RKO (cell line): ENCODE measurements at places on chromosomes 4 and X.

GRCh38 chr4:66736606-66737005 is 808.7 kb downstream of the CENPC start:
- DNase-seq = no peak

- no peak for DNase-seq
Measured at GRCh38 chrX:15465347-15465746, 27.8 kb downstream of the PIR start.

DNA sequence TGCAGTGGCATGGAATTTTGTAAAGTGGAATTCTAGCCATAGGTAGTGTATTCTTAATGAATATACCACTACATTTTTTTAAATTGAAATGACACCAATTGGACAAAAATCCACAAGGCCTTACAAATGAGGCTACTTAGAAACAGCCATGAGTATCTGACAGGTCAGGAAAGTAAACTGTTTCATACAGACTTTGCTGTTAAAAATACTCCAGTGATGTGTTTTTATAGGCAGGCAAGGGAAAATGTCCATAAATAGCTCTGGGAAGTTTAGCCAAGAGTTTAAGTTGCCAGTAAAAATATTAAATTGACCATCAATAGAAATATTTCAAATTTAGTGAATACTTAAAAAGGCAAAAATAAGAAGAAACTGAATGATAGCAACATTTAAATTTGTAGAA is 41.8 kb upstream of the PDLIM5 start:
- DNase-seq = no peak

GRCh38 chrX:1524874-1525582 is 12.0 kb downstream of the P2RY8 start:
- DNase-seq = no peak

- DNase-seq = peak; percentile 37
Measured at GRCh38 chr4:64417974-64418373, 8.7 kb upstream of the TECRL start.

GRCh38 chr4:98746530-98746929 is 88.1 kb upstream of the TSPAN5 start:
- DNase-seq = peak; percentile 4

DNA sequence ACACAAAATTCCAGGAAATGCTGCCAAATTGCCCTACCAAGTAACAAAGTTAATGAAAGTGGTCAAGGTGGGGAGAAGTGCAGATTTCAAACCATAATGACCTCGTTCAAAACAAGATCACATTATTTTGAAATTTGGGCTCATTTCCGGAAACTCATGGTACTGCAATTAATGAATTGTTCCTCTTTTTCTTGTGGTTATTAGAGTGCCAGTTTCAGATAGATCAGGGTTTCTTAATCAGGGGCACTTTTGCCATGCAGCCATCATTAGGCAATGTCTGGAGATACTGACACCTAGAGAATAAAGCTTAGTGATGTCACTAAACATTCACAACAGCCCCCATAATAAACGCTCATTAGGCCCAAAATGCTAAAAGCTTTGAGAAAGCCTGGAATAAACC is 381.5 kb upstream of the GALNT7 start:
- no peak for DNase-seq

DNA sequence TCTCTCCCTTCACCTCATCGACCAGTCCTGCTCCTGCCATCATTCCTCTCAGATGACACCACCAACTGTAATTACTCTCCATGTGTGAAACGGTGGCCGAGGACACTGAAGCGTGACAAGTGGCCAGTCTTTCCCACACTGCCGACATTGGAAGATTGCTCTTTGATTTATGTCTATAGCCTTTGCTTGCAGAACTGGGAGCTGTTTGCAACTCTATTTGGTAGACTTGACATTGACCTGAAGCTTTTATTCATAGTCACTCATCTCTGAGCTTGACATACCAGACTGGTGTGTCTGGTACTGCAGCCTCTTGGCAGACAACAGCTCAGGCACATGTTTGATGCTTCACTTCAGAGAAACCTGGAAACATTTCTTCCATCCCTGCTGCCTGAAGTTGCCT is 121.8 kb upstream of the GALNT7 start:
- no peak for DNase-seq

DNA sequence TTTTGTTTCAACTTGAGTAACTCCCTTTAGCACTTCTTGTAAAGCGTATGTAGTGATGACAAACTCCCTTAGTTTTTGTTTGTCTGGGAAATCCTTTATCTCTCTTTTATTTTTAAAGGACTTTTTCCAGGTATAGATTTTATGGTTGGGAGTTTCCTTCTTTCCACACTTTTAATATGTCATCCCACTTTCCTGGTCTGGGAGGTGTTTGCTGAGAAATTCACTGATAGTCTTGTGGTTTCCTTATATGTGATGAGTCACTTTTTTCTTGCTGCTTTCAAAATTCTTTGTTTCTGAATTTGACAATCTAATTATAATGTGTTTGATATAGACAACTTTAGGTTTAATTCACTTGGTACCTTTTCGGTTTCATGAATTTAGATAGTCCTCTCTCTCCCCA is 353.9 kb downstream of the GPAT3 start:
- peak; percentile 7 for DNase-seq

DNA sequence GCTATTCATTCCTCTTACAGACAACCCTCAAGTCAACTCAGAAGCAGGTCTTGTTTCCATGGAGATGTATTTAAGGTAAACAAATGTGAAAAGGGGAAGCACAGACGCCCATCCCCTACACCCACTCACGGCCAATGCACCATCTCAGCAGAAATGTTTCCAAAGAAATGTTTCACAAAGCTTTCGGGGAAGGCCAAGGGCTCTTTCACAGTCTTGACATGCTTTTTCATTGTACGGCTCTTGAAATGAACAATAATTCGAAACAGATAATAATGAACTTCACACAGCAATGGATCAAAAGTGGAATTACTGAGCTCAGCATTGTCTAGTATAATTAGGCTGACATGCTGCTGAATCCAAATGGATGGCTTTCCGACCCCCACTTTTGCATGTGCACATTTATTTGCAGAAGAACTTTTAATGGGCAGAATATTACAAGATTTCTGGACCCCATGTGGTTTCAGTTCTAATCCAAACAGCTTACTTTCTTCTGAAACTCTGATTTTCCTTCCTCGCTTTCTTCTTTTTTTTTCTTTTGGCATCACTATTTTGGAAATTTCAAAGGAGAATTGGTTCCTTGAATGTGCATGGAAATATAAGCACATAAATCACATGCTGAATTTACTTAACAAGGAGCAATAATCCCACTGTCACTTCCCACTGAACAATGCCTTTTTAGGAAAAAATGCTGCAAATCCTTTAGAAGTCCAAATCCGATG is 160.9 kb downstream of the SMIM20 start:
- no peak for DNase-seq

DNA sequence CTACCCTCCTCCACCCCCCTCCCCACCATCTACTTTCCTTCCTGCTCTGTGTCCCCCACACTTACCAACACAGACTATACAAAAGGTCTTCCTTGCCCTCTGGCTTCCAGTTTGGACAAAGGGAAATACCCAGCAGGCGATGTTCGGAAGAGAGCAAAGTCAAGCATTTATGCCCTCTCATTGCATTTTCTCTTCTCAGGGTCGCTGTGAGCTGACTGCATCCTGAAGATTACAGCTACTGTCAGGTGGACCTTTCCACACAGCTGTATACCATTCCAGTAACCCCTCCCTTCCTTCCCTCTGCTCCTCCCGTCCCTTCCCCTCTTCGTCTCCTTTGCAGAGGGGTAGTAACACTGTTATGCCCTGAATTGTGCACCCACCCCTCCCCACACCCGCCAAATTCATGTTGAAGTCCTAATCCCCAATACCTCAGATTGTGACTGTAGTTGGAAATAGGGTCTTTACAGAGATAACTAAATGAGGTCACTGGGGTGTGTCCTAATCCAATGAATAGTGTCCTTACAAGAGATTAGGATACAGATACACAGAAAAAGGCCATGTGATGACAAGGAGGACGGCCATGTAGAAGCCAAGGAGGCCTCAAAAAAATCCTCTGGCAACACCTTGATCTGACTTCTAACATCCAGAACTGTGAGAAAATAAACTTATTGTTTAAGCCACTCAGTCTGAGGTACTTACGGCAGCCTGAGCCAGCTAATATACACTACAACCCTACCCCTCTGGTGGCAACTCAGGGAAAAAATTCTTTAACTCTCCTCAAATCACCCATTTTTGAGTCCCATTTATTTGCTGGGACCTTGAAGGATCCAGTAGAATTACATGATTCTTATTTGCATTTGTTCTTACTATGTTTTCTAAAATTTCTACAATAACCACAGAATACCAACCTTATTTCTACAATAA is 11.7 kb downstream of the MORF4L2 start:
- DNase-seq = no peak

GRCh38 chr4:110085131-110085530 is 113.3 kb downstream of the ELOVL6 start:
- DNase-seq = no peak
